ENCODE measurements at places on chromosomes 16 and 17.

DNA sequence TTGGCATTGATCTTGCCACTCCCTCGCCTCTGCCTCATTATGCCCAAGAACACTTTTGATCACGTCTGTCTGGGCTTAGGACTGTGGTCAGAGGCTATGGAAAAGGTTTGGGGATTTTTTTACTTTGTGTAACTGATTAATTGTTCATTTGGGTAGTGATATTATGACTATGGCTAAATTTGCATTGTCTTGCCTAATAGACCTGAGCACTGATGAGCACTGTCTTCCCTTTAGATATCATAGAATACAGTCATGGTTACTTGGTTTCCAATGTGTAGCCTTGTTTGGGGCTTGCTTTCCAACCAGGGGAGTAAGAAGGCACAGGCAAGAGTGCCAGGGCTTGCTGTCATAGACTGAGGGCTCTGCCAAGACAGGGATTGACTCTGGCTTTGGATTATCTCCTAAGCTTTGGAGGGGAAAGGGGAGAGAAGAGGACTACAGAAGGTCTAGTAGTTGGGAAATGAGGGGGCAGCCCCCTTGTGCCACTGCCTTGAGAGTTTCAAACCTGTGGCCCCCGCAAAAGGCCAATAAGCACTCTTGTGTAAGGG is 13.7 kb downstream of the LIMD2 start:
- no peak for DNase-seq

GRCh38 chr16:10637337-10638037 is 57.1 kb upstream of the EMP2 start:
- DNase-seq = no peak

GRCh38 chr16:84323606-84324005 is 28.9 kb downstream of the WFDC1 start:
- no peak for DNase-seq

- DNase-seq = no peak
Measured at GRCh38 chr17:77596491-77597417, 361.7 kb upstream of the TNRC6C start.

DNA sequence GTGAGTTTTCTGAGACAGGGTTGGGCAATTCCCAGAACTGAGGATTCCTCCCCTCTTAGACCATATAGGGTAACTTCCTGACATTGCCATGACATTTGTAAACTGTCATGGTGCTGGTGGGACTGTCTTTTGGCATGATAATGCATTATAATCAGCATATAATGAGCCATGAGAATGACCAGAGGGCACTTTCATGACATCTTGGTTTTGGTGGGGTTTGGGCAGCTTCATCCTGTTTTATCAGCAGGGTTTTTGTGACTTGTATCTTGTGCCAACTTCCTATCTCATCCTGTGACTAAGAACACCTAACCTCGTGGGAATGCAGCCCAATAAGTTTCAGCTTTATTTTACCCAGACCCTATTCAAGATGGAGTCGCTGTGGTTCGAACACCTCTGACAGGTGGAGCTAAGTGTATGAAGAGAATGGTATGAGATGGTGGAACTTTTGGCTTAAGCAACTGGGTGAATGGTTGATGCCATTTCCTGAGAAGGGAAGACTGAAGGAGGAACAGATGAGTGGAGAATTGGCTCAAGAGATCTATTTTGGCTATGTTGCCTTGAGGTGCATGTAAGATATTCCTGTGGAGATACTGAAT is 217.3 kb downstream of the RAB11FIP4 start:
- no peak for DNase-seq

All from T-helper 22 cell (primary cell).